HS-27A (cell line): ENCODE measurements at places on chromosomes 7 and 10.

- no peak for DNase-seq
Measured at GRCh38 chr10:88608780-88609179, 22.2 kb downstream of the LIPJ start.

DNA sequence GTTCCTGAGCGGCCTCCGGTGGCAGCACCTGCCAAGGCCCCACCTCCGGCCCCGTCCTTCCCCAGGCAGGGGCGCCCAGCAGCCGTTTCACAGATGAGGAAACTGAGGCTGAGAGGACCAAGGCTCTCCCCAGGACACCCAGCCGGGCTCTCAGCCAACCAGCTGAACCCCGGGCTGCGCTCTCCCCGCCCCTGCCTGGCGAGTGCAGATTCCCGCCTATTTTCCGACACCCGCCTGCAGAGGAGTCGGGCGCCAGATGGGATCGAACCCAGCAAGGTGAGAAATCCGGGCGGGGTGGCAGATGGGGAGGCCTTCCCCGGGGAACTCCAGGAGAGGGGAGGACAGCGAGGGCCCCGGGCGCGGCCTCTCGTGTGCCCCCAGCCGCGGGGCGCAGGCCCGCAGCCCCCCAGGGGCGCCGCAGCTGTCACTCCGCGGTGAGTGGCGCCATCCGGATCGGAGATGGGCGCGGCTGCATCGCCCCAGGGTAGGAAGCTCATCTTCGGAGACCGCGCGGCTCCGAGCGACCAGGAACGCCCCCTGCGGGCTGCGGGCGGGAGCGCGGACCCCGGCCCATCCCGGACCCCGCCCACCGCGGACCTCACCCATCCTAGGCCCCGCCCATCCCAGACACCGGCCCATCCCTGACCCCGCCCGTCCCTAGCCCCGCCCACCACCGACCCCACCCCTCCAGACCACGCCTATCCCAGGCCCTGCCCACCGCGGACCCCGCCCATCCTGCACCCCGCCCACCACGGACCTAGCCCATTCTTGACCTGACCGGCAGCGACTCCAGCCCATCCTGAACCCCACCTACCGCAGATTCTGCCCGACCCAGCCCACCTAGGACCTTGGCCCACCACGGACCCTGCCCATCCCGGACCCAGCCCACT is 90.3 kb downstream of the MICALL2 start:
- no peak for DNase-seq

- DNase-seq: no peak
Measured at GRCh38 chr7:16348251-16348650, 73.1 kb downstream of the CRPPA start.

GRCh38 chr10:128220021-128220420 is 93.8 kb upstream of the MKI67 start:
- DNase-seq: no peak

- DNase-seq: no peak
Measured at GRCh38 chr7:127782654-127783559, 130.9 kb downstream of the SND1 start.

- no peak for DNase-seq
Measured at GRCh38 chr10:71842422-71842821, 8.6 kb downstream of the PSAP start.

- no peak for DNase-seq
Measured at GRCh38 chr7:44607141-44608068, 978 bp downstream of the OGDH start.

GRCh38 chr10:32051926-32052325 is 4.3 kb downstream of the KIF5B start:
- DNase-seq: no peak

GRCh38 chr10:14603534-14604102 is 171.1 kb downstream of the FAM107B start:
- no peak for DNase-seq

- no peak for DNase-seq
Measured at GRCh38 chr7:107206706-107207105, 37.9 kb downstream of the HBP1 start.

GRCh38 chr7:110281362-110281761 is 809.6 kb upstream of the LRRN3 start:
- DNase-seq: no peak

DNA sequence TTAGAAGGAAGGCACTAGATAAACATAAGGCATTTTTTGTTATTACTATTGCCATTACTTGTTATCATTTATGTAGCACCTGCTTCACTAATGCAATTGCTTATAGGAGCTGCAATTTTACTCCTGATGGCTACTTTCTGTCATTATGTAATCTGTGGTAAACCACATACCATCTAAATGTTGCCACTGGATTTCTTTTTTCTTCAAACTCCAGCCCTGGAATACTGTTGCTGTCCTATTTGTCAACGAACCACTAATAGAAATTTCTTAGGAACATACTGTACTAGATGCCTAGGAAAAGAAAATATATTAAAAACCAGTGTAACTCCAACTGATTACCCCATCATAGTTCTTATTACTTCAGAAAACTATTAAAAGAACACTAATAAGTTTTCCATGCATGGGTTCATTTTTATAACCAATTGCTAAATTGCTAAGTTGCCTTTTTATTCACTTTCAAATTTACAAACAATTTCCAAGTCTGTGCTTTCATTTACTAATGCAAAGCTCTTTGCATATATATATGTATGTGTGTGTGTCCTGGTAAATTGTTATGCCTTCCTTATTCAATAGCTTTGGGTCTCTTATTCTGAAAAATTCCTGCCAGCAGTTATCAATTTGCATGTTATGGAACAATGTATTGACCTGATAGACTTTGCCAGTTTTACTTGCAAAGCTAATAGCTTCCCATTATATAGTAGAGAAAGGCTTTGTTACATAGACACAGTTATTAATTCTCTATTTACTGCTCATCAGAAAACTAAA is 287.4 kb downstream of the EXOC4 start:
- DNase-seq: no peak

- no peak for DNase-seq
Measured at GRCh38 chr7:87456247-87456646, 19.2 kb downstream of the ABCB4 start.

DNA sequence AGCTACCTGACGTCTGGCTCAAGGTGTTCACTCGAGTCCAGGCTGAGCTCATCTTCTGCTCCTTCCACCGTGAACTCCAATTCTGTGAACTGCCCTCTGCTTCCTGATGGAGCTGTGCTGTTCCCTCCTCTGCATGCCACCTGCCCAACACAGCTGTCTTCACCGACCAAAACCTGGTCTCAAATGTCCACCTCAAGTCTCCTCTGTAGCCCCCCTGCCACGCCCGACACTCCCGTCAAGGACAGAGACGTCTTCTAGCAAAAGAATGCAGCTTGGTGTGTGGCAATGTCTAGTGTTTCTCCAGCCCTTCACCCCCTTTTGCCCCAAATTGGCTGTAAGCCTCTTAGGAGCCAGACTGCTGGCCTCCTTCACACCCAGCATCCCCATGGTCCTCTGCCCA is 305.1 kb downstream of the DNAJB6 start:
- no peak for DNase-seq
